NCI-H2227 treated with DMSO at 0.1 percent for 48 hours (cell line): ENCODE measurements at places on chromosomes 1 and 21.

GRCh38 chr21:46108827-46109312 lies 11.0 kb downstream of the COL6A2 start:
- no peak for DNase-seq

DNA sequence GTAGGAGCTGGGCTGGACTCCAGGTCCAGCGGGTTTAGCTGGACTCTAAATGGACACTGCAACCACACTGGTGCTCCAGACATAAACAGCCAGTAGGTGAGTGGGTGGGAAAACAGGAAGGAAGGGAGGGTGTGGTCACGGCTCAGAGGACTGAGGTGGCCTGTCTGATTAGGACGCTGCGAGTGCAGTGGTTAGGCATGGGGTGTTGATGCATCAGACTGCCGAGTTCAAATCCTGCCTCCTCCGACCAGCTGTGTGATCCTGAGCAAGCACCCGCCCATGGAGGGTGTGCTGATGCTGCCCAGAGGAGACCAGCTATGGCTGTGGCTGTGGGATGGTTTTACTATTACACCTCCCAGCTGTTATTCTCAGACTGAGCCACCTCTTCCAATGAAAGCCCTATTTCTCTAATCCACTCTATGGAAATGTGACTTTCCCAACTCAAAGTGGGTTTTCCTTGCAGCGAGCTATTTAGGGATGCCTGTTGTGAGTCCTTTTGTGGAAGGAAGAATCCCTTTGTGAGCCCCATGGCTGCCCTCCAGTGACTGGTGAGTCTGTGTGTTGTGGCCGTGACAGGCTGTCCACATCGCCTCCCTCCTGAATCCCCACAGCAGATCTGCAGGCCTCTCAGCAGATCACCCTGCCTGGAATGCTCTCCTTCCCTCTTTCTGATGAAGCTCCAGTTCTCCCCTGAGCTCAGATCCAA lies 56.6 kb upstream of the EDN2 start:
- no peak for DNase-seq

- no peak for DNase-seq
Observed at GRCh38 chr1:213443415-213443814, 392.4 kb downstream of the RPS6KC1 start.

- no peak for DNase-seq
Observed at GRCh38 chr21:46662765-46663500, 27.5 kb downstream of the PRMT2 start.

GRCh38 chr1:51535006-51535592 lies 16.0 kb upstream of the EPS15 start:
- peak; percentile 37 for DNase-seq

GRCh38 chr1:59150577-59151386 lies 146.1 kb upstream of the FGGY start:
- DNase-seq: peak; percentile 12

DNA sequence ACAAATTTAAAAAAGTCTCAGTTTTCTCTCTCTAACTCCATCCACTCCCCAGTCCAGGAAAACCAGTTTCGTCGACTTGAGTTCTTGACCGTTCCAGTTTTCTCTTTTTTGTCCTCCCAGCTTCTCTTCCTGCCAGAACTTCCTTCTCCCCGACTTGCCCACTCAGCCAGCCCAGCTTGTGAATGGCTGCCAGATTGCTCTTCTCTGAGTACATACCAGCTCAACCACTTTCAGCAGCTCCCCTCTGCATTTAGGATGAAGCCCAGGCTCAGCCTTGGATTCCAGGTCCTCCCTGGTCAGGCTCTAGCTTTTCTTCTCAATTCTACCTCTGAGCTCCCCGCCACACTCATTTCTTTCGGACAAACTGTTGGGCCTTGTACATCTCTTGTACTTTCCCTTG lies 1.4 kb downstream of the DIO1 start:
- no peak for DNase-seq

GRCh38 chr21:37270576-37271365 lies 3.6 kb upstream of the VPS26C start:
- DNase-seq: no peak

DNA sequence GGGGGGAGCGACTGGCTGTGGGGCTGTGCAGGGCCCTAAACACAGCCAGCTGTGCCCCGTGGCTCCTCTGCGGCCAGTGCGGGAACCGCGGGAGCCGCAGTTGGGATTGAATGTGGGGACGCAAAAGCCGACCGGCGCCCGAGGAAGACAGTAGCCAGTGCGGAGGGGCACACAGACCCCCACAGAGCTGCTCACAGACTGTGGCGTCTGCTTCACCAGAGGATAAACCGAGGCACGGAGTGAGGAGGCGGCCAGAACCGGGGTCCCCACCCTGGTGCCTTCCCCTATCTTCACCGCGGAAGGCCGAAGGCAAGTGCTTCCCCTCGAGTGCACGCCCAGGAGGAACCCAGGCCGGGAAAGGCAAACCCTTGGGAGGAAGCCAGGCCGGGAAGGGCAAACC lies 8.7 kb upstream of the TMEM52 start:
- DNase-seq: no peak

DNA sequence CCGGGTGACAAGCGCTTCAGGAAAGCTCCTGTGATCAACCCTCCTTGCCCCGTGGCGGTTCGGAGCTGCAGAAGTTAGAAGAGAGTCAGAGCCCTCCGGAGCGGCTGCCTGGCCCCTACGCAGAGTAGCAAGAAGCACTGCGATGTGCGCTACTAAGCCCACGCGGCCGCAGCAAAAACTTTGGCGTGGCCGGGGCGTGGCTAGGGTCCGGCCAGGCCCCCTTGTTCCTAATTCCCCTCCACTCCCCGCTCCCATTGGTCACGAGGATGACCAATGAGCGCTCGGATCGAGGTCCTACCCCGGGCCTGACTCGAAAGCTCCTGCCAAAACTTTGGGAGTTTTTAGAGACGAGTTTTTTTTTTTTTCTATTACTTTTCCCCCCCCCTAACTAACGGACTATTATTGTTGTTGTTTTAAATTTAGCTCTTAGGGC lies at the start of gene HLX:
HLX (plus strand) TSS at position 368 of the 433 bp plus-strand sequence. CDS start 415 bp downstream, outside the sequence.
- peak; percentile 12 for DNase-seq

- no peak for DNase-seq
Observed at GRCh38 chr21:44344541-44345183, 5.5 kb upstream of the CFAP410 start.

GRCh38 chr1:14866911-14867612 lies 268.6 kb downstream of the KAZN start:
- no peak for DNase-seq

- DNase-seq: no peak
Observed at GRCh38 chr1:89781494-89782126, 39.2 kb upstream of the LRRC8D start.

DNA sequence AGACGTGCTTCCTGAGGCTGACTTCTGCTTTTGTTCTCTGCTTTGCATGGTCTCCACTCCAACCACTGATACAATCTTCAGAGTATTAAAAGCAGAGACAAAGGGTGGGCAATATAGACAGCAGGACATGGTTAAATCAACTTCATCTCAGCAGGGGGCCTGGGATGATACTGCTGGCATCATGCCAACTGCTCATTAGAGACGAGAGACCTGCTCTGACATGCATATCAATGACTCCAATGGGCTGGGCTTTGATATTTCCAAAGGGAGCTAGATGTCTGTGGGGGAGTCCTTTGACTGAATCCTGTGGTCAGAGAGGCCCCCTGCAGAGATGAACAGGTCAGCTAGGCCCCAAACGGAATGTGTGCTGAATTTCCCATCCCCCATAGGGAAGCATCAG lies 106.6 kb downstream of the ACTL8 start:
- DNase-seq: peak; percentile 94

- peak; percentile 79 for DNase-seq
Observed at GRCh38 chr1:12405325-12406210, 175.7 kb downstream of the VPS13D start.

DNA sequence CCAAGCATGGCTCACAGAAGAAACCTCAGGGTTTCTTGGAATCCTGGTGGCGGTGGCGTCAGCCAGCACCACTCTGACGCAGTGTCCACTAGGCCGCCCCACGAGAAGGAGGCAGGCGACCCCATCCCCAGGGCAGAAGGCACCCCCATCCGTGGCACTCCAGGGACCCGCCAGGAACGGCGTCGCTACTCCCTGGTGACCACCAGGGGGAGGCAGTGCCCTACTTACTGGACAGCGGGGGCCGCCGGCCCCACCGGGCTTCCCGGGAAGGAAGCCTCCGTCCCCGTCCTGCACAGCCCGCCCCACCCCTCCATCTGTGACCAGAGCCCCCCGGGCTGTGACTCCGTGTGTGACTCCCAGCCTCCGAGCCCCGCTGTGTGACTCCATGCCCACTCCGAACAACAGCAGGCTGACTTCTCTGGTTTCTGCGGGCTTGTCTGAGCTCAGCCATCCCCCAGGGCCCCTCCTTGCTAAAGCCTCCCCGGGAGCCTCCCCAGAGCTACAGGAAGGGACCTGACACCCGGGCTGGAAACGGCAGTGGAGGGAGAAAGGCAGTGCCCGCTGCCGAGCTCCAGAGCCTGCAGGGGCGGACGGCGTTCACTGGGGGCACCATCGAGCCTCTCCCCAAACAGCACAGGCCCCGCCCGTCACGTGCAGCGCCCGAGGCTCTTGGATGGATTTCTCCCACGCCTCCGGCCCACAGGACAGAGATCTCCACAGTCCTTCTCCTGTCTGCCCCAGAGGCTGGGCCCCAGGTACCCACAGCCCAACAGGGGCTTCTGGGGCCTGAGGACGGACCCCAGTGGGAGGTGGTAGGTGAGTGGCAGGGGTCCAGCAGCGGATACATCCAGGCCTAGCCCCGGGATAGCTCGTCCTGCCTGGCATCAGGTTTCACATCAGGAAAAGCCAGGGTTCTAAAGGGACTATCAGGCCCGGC lies 21.1 kb downstream of the KIF17 start:
- DNase-seq: peak; percentile 91

- no peak for DNase-seq
Observed at GRCh38 chr1:179990847-179991246, 36.2 kb downstream of the CEP350 start.

DNA sequence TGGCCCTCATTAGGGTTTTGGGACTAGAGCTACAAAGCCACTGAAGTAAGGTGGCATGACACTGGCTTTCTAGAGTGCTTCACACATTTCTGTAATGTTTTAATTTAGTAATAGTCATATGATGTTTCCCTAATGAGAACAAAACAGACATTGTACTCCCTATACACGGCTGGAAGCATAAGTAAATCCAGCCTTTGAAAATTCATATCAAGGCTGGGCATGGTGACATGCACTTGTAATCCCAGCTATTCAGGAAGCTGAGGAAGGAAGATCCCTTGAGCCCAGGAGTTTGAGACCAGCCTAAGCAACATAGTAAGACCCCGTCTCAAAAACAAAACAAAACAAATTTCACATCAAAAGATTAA lies 7.4 kb downstream of the USP48 start:
- no peak for DNase-seq

DNA sequence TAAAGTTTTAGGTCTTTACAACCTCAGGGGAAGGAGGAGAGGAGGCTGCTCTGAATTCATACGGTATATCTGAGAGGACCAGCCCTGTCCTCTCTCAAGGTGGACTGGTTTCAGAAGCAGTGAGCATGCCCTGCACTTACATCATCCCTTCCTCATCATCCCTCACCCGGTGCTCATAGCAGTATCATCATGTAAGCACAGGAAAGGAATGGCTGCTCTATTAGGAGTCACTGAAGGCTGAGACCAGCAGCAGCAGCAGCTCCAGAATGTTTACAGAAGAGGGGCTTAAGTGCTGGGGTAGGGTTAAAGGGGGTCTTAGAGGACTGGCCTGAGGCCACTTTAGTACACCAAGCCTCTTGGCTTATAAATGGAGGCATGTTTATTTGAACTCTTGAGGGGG lies 185.9 kb downstream of the AK5 start:
- DNase-seq: no peak

DNA sequence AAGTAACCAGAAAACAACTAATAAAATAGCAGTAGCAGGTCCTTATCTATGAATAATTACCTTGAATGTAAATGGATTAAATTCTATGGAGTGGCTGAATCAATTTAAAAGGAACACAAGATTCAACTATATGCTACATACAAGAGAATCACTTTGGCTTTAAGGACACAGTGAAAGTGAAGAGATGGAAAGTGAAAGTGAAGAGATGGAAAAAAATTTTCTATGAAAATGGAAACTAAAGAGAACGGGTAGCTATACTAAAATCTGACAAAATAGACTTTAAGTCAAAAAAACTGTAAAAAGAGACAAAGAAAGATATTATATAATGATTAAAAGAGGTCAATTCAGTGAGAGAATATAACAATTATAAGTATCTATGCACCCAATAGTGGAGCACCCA lies 54.7 kb downstream of the C1orf185 start:
- DNase-seq: no peak

DNA sequence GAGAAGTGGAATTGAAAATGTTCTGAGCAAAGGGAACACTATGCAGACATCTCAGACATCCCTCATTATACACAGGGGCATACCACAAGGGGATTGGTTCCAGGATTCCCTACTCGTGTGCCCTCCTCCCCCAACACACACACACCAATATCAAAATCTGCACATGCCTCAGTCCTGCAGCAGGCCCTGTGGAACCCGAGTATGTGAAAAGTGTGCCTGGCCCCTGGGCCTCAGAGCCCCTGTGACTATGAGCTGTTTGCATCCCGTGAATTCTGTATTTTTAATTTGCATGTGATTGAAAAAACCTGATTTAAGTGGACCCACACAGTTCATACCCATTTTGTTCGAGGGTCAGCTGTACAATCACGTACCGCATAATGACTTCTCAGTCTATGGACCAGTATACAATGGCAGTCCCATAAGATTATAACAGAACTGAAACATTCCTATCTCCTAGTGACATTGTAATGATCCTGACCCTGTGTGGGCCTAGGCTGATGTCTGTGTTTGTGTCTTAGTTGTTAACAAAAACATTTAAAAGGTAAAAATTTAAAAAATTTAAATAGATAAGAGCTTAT lies 11.3 kb downstream of the POU2F1 start:
- no peak for DNase-seq

DNA sequence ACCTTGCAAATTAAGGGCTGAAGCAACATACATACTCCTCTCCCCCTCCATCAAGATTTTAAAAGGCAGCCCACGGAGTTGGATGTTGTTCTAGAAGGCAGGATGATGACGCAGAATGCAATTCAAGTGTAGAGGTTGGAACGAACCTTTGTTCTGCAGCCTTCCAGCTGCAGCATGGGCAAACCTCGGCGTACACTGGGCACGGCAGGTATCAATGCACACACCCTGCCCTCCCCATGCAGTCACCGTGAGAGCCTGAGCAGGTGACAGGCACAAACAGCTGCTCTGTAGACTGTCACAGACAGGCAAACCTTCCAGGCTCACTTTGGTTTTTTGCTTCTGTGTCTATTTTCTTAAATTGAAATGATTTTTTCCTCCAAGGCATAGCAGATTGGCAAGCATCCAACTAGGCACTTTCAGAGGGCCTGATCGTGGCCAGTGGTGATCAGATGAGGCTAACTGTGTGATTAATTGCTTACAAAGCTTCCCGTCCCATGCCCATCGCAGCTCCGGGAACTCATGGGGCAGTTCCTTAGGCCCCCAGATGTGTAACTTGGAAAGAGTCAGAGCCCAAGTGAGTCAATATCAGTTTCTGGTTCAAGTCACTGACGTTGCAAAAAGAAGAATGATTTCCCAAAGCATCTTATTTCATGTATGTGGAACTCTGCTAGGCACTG lies 82.3 kb downstream of the ITPKB start:
- DNase-seq: peak; percentile 41

GRCh38 chr1:15413563-15414444 lies 4.1 kb downstream of the EFHD2 start:
- no peak for DNase-seq
